ENCODE measurements at places on chromosomes 6 and 20.

DNA sequence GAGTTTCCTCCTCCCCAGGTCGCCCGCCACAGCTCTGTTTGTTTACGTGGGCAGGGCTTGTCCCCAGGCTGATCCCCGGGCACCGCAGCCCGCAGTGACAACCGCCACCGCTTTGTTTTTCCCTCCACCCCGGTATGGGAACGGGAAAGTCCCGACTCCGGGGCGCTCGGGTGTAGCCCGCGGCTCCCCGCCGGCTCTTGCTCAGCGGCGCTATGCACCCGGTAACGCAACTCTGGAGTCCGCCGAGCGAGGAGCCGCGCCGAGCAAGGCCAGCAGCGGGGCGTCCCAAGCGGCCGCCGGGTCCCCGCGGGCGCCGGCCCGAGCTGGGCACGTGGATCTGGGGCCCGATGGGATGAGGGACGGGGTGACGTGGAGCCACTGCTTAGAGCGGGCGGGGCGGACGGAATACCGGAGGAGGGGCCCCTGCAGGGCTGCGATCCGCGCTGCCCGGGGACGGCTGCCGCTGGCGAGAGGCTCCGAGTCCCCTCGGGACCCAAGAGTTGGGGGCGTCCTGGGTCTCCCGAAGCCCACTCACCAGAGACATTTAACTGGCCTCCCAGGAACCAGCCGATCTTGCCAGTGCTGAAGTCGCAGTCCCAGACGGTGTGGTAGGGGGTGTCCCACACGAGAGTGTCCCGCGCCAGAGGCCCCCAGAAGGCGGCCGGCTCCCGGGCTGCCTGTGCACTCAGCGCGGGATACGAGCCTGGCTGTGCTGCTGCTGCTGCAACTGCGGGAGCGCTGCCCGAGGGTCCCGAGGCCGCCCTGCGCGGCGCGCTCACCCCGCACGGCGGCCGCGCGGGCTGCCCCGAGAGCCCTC is 497 bp downstream of the ACSS1 start:
- DNase-seq = peak; percentile 85

GRCh38 chr20:51104960-51105920 is 82.3 kb upstream of the KCNG1 start:
- DNase-seq = no peak

DNA sequence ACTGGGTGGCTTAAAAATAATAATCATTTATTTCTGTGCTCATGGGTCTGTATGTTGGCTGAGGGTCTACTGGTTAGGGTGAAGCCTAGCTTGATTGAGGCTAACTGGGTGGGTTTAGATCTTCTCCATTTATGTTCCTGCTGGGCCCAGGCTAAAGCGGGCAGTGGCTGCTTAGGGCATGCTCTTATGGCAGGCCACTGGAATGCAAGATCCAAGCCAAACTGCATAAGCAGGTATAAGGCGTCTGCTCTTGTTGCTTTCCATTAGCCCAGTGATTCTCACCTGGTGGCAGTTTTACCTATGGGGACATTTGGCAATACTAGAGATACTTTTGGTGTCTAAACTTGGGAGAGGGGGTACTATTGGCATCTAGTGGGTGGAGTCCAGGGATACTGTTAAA is 44.5 kb downstream of the QKI start:
- no peak for DNase-seq

- no peak for DNase-seq
Observed at GRCh38 chr20:61322151-61322865, 70.2 kb downstream of the CDH4 start.

GRCh38 chr20:34301587-34302311 is 1.4 kb downstream of the AHCY start:
- DNase-seq = no peak

DNA sequence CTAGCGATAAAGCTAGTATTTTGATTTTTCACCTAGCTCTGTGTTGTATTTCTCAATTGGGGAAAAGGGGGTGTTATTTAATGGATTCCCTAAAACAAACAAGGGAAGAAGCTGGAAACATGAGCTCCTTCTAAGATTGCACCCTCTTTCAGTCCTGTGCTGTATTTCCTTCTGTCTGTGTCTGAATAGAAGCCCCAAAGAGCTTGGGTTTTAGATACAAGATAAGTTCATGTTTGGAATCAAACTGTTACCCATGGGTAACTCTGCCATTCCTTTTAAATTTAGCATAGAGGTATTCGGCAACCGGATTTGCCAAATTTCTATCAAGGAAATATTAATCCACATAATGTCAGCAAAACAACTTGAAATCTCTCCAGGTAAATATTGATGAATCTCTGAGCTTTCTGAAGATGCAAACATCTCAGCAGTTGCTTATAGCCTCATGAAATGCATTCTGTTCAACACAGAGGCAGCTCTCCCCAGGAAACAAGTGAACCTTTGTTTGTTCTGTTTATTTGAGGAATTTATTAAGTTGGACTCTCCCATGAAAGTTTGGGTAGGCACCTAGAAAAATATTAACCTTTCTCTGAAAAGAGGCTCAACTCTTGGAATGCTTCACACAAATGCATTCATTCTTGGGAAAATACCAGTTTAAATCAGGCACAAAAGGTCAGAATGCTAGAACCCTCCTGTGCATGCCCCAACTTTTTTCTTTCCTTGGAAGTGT is 9.9 kb upstream of the SCGN start:
- no peak for DNase-seq

DNA sequence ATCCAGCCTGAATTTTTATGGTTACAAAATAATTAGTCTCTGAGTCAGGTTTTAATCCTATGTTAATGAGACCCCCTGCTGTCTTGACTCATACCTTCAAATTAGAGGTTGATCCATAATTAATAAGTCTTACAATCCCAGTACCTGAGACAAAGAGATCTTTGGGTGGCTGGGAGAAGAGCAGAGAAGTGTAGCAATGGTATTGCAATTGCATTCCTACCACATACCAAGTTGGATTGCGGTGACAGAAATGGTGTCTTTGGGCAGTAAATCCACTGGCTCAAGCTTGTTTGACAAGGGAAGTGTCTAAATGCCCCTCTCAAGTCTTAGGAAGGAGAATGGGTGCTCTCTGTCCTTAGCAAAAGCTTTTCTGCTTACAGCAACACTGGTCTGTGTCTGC is 150.4 kb downstream of the BTBD3 start:
- DNase-seq = no peak

DNA sequence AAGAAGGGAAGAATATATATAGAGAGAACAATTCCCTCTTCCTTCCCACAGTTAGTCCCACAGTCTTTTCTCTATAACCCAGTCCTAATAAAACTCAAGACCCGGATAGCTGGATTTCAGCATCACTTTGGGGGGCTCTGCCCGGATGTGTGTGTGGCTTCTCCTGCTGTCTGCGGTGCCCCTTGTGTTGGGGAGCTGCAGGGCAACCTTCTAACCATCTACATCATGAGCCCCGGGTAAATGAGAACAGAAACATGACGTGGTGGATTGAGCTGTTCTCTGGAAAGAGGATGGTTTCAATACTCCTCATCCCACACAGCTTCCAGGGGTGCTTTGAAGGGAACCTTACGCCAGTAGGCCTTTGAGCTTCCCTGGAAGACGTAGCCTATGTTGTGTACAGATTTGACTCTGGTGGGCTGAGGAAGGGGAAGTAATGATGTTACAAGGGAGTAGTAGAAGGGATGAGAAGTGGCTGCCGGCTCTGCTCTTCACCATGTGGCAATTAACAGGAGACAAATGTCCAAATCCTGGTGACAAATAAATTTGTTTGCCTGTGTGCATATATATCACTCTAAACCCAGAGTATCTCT is 13.5 kb upstream of the PRDM1 start:
- no peak for DNase-seq

DNA sequence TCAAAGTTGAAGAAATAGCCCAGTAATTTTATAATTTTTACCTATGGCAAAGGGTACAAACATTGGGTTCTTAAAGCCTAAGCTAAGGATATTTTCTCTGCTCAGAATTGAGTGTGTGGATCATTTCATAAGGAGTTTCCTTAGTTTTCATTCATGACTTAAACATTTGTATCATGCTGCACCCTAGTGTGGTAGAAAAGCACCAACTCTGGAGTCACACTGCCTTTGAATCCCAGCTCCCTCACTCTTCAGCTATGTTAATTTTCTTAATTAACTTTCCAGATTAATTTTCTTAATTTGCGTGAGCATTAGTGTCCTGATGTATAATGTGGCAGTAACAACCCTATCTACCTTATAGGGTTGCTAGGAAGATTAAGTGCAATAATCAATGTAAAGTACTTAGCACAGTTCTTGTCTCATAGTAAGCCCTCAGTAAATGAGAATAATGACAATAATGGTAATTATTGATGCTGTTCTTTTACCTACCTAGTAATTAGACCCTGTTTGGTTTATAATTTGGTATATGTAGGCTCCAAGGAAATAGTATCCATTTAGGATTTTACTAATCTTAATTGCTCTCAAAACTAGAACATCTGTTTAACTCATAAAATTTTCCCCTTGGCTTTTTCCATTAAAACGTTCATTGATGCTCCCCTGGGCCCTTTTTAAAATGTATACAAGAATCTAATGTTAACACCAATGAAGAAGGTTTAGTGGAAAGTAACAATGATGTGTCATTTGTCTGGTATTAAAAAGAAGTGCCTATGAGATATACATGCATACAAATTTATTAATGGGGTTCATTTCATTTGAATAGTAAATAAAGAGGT is 31.6 kb downstream of the DSE start:
- no peak for DNase-seq

DNA sequence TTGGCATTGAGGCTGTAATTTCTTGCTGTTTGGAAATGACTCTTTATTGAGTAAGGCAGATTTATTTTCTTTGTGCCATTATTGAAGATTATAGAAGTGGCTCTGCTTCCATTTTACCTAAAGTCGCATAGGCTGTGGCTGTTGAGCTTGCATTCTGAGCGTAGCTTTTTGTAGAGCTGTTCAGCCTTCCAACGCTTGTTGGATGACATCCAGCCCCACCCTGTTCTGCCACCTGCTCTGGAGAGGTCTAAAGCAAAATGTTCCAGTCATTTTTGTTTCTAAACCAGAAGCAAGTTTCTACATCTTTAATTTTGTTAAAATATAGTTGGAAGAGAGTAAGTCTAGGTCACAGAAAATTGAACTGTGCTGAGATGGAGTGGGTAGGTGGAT is 24.4 kb downstream of the UST start:
- no peak for DNase-seq

- DNase-seq = no peak
Observed at GRCh38 chr20:46357030-46357514, 48.8 kb upstream of the CDH22 start.

GRCh38 chr6:31896856-31897611 is 464 bp downstream of the EHMT2 start:
- no peak for DNase-seq

DNA sequence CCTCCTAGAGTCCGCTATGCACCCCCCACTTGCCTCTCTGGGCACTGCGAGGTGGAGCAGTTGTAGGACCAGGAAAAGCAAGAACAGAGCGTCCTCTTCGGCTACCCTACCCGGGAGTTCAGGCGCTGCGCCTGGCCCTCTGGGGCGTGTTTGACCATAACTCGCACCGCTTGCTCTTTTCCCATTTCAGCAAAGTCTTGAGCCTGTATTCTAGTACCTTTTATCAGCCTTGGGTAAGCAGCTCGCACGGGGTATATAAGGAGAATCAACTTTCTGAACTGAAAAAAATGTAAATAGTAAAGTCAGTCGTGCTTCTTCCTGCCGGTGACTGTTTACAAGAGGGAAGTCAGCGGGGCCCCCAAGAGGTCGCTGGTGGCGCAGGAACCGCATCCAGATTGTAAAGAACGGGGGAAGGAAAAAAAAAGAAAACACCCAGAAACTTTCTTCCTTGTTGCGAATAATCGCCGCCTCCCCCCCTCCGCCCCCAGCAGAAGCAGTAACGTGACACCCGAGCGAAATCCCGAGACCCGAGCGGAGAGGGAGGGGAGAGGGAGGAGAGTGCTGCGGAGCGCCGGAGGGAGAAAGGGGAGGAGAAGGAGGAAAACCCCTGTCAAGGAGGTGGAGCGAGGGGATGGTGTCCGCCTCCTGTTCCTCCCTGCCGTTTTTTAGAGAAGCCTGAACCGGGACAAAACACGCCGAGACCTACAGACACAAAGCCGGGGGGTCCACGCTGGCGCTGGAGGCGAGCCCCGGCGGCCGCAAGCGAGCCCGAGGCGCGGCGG is at the start of gene UST:
Gene UST (plus strand): TSS at position 668 of the 782 bp plus-strand sequence. CDS start 401 bp downstream, outside the sequence.
- DNase-seq = peak; percentile 92

Measured in T47D (cell line).